ENCODE measurements at places on chromosomes 2 and 18.

DNA sequence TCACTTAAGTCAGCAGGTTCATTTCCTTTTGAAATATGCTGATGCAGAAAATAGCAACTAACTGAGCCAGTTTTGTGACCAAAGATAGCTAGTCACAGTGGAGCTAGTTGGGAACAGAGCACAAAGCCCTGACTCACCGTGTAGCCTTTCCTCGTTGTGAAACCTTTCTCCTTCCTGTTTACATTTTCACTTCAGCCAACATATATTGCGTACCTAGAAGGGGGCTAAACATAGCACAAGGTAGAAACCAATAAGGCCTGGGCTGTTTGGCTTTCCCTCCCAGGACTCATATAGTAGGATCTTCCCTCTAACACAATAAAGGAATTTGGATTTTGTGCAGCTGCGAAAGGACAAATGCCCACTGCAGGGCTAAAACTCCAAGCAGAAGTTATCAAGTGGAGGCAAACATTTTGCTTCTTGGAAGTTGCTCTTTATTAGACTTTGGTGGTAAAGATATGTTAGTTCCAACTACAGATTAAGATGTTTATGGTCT lies 24.5 kb upstream of the LPIN2 start:
- DNase-seq = peak; percentile 72

DNA sequence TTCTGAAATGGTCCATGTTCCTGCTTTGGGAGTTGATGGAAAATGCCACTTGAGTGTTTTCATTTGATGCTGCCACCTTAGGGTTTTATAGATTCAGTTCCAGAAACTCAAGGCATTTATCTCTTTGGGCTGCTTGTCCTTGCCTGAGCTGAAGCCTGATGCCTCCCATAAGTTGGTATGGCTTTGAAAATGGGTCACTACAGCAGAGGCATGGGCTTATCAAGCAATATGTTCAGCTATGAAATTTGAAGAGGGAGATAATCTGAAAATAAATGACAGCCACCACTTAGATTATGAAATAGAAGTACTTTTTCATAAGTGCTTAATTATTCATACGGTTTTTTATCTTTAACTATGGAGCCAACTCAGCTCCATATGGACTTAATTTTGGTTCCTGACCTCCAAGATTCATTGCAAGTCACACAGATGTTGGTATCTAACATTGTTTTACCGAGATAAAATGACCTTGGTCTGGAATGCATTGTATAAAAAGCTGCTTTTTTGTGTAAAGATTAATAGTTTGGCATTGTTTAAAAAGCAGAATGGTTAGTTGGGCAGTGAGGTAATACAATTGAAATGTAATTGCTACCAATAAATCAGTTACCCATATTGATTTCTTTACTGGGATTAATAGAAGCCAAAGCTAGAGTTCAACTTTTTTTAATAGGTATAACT lies 4.5 kb downstream of the SLC14A1 start:
- no peak for DNase-seq

DNA sequence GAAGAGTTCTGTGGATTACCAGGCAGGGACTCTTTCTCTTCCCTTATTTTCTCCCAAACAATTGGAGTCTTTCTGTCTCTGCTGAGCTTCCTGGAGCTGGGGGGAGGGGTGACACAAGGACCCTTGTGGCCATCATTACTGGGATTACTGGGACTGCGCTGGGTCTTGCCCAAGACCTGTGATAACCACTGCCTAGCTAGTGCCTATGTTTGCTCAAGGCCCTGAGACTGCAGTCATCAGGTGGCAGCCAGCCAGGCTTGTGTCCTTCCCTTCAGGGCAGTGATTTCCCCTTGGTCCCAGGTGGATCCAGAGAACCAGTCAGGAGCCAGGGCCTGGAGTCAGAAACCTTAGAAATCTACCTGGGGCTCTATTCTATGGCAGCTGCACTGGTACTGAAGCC lies 355.6 kb downstream of the PARD3B start:
- DNase-seq = peak; percentile 63

DNA sequence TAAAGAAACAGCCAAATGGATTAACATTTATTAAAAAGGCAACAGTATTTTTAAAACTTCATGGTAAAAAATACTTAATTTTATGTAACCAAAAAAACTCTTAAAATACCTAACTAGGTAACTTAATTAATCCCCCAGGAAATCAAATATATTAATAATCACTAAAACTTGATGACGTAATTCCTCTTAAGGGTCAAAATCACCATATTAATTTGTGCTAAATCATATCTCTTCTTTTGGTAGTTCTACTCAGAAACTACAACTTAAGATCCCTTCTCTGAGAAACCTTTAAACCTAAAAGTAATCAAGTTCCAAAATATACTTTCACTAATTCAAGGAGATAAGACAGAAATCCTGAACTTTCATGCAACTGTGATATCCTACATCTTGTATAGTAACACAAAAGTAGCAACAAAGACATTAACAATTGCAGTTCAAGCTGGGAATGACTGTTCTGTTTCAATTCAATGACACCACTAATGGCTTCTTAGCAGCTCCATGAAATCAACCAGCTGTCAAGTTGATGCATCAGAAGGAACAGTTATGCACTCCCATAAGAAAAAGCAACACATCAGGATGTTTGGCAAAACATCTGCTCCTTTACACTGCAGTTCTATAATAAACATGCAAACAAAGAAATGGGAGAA lies 4.0 kb downstream of the BAZ2B start:
- DNase-seq = no peak

DNA sequence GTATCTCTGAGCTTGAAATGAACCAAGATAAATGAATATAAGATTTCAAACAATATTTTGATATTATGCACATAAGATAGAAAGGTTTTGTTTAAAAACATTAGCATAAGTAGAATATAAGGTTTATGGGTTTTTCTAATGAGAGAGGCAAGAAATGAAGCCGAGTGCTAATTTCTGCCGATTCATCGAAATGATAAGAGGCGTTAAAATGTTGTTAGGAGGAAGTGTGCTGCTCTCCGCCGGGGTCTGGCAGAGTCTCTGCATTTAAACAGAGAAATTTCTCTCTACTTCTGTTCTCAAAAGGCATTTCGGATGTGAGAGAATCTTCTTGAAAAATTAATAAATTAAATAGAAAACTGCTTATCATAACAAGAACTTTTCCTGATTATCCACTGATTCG lies 83.6 kb downstream of the MRPS9 start:
- no peak for DNase-seq
